ENCODE measurements at places on chromosomes 13 and 19. TPM values are rescaled to one million over a fixed set of nuclear protein-coding genes. Genes with fewer than 3 reads are reported as not detected.

Gene HSPB6
- total RNA-seq: 0.22 TPM

Gene TPTE2
- total RNA-seq: not detected

Gene SBK2
- not detected for total RNA-seq

Gene ZSCAN4
- not detected for total RNA-seq

Gene ZNF540
- total RNA-seq: 0.60 TPM

Gene FLT1
- 42.7 TPM for total RNA-seq

Gene FXYD3
- not detected for total RNA-seq

Gene CGB8
- total RNA-seq: not detected

Gene TUBA3C
- total RNA-seq: not detected

Gene FFAR3
- under 0.01 TPM for total RNA-seq

Gene NAPSA
- total RNA-seq: not detected

Gene CDX2
- not detected for total RNA-seq

Gene ERFL
- total RNA-seq: not detected

Gene SLC6A16
- 0.22 TPM for total RNA-seq

Gene ZGLP1
- 0.22 TPM for total RNA-seq

Gene CRX
- not detected for total RNA-seq

Gene BCL3
- total RNA-seq: 2.0 TPM

Gene THSD1
- 77.2 TPM for total RNA-seq

Gene YJU2
- 12.4 TPM for total RNA-seq

Gene FCER2
- not detected for total RNA-seq

Gene REX1BD
- total RNA-seq: 53.8 TPM

Gene ZNF583
- total RNA-seq: 5.8 TPM

Gene SCEL
- total RNA-seq: not detected

Gene FAM83E
- total RNA-seq: 0.65 TPM

Gene IL4I1
- total RNA-seq: 1.7 TPM

Gene KCNN1
- 0.22 TPM for total RNA-seq

Gene SHANK1
- total RNA-seq: not detected

Gene IRS2
- 0.65 TPM for total RNA-seq

Gene ZNF557
- 10.0 TPM for total RNA-seq

Gene KATNAL1
- total RNA-seq: 12.1 TPM

Gene C1QTNF9B
- total RNA-seq: not detected

Gene C13orf46
- total RNA-seq: 0.20 TPM

Gene ZFP30
- 9.6 TPM for total RNA-seq

Gene IGFLR1
- total RNA-seq: 0.20 TPM

Gene ADM5
- 0.22 TPM for total RNA-seq

Gene COMP
- not detected for total RNA-seq

Gene PCSK4
- 0.44 TPM for total RNA-seq

Gene FGF22
- not detected for total RNA-seq

Gene CACNG6
- 1.5 TPM for total RNA-seq

Gene NLRP4
- not detected for total RNA-seq

Data from lung microvascular endothelial cell (primary cell).